ENCODE measurements at places on chromosomes 7 and 10. TPM values are rescaled to one million over a fixed set of nuclear protein-coding genes. Genes with fewer than 3 reads are reported as not detected.
A peak's percentile ranks its signal among the peaks of the same experiment; 100 is the strongest.

VPS37D gene
- 1.3 TPM for total RNA-seq

HOXA4 gene
- total RNA-seq, result not detected

NPC1L1 gene
- 0.07 TPM for total RNA-seq

UROS gene
- 42.3 TPM for total RNA-seq

OIT3 gene
- not detected for total RNA-seq

TACC2 gene
- 54.8 TPM for total RNA-seq

DNA sequence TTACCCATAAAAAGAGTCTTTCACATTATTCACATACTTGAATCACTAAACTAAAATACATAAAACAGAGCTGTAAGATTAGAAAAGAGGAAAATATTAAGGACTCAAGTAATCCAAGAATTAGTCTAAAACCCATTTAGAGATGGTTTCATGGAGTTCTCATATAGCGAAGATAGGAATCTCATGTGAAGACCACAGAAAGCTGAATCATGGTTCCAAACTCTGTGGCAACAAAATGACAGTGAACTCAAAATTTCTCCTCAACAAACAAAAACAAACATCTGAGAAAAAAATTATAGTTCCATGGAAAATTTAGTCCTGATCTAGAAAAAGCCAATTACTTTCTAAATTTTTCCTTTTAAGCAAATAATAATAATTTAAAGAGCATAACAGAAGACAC lies 34.6 kb downstream of the BAZ1B start:
- no peak for DNase-seq

DNA sequence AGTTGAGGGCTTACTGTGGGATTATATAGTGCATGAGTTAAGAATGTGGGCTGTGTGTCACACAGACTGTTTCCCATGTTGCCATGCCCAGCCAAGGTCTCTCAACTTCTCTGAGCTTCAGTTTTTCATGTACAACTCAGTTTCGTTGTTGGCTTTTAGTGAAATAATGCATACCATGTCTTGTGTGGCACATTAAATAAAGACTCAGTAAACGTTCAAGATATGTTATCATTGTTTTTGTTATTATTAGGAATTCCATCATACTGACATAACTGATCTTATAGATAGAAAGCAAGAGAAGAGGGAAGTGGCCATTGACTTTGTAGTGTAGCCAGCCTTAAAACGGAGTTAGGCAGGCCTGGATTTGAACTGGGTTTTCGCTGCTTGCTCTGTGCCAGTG lies 2.9 kb downstream of the CDK14 start:
- DNase-seq, result no peak

- DNase-seq, result peak; percentile 50
Measured at GRCh38 chr10:132774181-132774901, 11.6 kb downstream of the NKX6-2 start.

DNA sequence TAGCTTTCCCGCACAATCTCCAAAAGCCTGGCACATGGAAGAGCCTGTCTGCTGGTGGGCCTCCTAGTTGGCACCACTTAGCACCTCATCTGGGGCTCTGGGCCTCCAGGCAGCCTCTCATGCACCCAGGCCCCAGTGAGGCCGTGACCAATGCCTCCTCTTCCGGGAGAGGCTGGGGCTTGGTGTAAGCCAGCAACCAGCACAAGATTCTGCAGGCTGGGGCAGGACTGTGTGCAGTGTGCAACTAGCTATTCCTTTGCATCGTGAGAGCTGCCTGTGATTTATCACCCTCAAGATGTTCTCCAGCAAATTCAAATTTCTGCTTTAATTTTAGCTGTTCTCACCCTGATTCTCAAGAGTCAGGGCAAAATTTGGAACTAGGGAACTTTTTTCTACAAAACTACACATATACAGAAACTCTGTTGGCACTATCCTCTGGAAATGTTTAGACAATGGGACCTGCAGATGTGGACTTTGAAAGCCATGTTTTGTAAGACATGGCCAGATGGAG lies 603.7 kb upstream of the MKI67 start:
- no peak for DNase-seq

DNA sequence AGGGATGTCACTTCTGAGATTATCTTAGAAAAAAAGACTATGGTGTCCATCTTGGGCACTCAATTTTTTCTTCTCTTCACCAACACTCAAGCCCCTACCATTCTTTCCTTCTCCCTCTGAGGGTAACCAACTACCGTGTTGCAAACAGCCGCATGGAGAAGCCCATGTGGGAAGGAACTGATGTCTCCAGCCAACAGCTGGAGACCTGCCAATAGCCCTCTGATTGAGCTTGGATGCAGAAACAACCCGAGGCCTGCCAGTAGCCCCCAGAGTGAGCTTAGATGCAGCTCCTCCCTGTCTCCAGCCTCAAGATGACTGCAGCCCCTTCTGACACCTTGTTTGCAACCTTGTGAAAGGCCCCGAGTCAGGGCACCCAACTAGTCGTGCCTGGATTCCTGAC lies 36.4 kb upstream of the CHCHD3 start:
- DNase-seq, result no peak

DNA sequence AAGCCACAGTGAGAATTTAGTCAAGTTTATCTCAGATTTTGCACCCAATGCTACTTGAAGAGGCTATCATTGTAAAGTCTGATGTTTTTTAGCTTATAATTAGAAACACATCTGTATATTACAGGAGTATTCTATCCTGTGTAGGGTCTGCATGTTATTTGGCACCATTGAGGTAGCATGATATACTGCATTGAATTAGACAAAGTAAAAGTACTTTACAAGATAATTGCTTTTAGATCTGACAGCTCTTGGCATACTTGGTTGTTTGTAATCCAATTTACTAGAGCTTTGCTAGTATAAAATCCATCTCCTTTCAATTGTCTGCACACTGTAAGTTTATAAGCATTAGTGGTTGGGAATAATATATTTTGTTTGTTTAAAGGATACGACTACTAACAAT lies 714.3 kb downstream of the ANKRD7 start:
- no peak for DNase-seq

GRCh38 chr10:6128087-6128486 lies 39.3 kb downstream of the RBM17 start:
- DNase-seq, result no peak

DNA sequence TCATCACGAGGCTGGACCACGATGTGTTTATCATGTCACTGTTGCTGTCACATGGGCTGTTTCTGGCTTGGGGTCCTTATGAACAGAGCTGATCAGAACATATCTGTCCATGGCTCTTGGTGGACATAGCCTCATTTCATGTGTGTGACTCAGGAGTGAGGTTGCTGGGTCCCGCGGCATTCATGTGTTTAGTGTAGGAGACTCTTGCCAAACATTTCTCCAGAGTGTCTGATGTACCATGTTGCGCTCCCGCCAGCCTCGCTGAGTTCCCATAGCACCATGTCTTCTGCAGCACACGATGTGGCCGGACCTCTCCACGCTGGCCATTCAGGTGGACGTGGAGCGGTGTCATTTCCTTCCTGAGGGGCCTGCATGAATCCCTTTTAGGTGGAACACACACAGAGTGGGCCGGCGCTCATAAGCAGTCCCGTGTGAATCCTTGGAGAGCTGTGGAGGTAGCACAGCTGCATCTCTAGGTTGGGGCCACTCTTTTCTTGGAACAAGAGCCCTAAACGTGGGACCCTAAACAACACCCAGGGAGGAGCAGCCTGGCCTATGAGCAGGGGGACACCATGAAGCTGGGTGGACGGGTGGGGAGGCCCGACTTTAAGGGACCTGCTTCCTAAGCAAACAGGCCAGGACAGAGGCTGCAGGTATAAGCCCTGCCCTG lies 134.6 kb downstream of the LHPP start:
- no peak for DNase-seq

Data from H9 (cell line).